ENCODE measurements at places on chromosomes 2 and 18.

DNA sequence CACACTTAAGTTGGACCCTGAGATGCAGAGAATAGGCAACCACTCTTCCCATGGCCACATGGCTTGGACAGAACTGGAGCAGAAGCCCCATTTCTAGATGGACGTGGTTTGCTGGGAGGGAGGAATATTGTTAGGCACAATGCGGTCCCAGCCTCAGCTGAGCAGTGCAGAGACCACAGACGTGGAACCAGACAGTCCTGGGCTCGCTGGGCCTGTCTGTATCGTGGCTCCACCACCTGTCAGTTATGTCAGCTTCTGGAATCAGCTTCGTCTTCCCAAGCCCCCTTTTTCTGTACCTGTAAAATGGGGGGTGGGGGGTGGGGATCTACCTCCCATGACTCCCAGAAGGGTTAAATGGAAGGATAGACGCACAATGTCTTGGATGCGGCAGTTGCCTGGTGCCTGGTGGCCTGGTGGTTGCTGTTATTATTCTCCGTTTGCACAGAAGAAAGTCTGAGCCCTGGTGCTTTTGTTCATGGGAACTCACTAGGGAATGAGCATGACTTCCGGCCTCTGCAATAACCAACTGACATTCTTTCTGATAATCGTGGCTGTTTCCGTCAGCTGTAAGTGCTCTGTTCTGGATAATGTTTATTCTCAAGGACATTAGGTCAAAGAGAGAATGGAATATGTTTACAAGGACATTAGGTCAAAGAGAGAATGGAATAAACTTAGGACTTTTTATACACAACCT is 31.4 kb downstream of the COLEC11 start:
- no peak for DNase-seq

- DNase-seq, result no peak
Measured at GRCh38 chr2:190973726-190974628, 40.0 kb downstream of the STAT1 start.

GRCh38 chr2:113089916-113090315 is 22.1 kb downstream of the IL1F10 start:
- DNase-seq, result no peak

- DNase-seq, result no peak
Measured at GRCh38 chr2:191321861-191322662, 76.9 kb downstream of the MYO1B start.

- no peak for DNase-seq
Measured at GRCh38 chr18:78709261-78709809, 270.3 kb upstream of the SALL3 start.

DNA sequence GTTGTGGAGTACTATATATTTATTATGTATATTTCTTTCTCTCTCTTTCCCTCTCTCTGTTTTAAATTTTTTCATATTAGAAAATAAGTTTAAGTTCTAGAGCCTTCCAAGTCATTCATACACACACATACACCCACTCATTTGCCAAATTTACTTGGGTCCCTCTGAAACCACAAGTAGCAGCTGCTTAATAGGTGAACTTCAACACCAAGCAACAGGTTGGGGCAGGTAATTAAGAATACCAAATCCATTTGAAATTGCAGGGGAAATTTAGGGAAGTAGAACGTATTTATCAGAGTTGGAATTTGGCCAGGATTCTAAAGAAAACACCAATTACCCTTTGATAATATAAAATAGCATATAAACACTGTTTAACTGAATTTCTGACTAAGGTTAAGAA is 75.0 kb upstream of the RBBP8 start:
- DNase-seq, result no peak

DNA sequence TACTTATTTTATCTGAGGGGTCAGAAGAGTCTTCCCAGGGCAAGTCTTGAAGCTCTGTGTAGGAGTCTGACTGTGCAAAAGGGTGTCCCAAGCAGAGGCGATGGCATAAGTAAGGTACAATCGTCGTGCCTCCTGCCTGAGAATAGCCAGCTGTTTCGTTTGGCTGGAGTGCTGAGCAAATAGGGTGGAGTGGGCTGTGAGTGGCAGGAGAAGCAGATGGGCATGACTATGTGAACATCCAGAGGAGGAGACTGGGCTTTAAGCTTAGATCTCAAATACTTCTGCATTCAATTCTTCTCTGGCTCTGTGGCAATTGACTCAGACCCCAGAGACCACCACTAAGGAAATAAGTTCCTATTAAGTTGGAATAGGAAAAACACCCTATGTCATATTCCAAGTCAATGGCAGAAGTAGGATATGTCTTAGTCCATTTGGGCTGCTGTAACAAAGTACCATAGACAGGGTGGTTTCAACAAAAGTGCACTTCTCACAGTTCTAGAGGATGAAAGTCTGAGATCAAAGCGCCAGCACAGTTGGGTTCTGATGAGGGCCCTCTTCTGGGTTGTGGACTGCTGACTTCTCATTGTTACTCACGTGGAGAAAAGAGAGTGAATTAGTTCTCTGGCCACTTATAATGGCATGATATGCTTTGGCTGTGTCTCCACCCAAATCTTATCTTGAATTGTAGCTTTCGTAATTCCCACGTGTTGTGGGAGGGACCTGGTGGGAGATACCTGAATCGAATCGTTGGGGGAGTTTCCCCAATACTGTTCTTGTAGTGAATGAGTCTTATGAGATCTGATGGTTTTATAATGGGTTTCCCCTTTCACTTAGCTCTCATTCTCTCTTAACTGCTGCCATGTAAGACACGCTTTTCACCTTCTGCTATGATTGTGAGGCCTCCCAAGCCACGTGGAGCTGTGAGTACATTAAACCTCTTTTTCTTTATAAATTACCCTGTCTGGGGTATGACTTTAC is 120.2 kb downstream of the LPIN1 start:
- DNase-seq, result no peak

DNA sequence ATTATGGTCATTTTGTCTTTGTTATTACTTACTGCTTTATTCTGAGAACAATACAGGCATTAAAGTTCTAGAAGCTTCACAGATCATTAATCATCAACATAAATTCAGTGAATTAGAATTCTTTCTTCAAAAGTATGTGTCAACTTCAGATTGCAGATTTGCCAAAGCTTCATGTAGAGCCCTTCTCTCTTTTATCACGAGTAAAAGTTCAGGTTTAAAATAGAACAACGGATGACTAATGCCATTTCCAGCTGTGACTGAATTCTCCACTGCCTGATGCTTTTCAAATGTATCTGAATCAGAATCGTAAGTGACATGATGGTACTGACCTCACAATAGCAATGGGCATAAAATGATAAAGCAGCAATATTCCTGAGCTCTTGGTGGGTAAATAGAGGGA is 116.0 kb downstream of the ABCA12 start:
- DNase-seq, result no peak

GRCh38 chr2:61662990-61663389 is 124.8 kb upstream of the XPO1 start:
- no peak for DNase-seq

GRCh38 chr2:191113761-191114160 is 37.0 kb downstream of the STAT4 start:
- no peak for DNase-seq

DNA sequence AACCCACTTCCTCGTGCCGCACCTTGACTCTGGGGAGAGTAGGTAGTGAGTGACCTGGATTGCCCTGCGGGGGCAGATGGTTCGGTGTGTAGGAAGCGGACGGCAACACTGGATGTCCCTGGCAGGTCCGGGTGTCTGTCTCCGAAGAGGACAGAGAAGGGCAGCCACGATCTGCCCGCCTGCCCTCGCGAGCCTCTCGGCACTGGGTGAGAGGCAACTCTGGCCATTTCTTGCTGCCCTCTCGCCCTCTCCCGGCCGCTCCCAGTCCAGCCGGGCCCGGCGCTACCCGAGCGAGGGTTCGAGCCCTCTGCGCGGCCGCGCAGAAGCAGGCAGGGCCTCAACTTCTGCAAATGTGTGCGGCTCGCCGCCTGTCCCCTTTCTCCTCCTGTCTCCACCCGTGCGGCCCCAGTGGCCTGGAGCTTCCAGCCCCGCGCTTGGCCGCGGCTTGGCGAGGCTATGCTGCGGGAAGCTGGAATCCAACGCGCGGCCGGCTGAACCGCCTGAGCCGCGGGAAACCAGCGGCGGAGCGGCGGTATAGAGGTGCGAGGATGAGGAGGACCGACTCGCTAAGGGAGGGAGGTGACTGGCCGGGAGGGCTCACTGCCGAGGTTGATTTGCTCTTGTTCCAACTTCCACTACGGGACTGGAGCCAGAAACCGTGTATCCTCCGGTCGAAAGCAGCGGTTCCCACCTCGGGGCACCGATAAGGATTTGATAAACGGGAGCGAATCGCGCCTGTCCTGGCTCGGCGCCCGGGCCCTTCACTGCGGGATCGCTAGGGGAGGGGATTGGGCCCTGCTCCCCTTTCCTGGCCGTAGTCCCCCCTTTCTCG is 1.5 kb downstream of the EPAS1 start:
- DNase-seq, result no peak

DNA sequence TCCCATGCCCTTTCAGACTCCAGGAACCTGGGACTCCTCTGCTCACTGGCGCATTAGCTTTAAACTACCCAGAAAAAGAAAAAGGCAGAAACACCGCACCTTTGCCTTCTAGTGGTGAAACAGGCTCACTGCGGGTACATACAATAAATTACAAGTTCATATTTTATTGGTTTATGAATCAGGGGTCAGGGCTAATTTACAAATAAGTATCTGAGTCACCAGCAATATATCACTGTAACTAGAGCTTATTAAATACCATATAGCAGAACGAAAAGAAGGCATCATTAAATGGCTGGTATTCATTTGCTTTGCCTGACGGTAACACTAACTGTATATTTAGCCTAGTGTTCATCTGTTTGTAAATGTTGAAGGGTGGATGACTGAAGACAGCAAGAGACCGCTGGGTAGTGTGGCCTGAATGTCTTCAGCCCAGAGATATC is 26.9 kb upstream of the DTNB start:
- DNase-seq, result peak; percentile 38

GRCh38 chr2:230816735-230817134 is 48.0 kb upstream of the ITM2C start:
- DNase-seq, result no peak

GRCh38 chr18:78776706-78777285 is 202.8 kb upstream of the SALL3 start:
- DNase-seq, result no peak

- peak; percentile 5 for DNase-seq
Measured at GRCh38 chr2:236875906-236876505, 209.7 kb upstream of the COPS8 start.

All from NCI-H460 (cell line).